Frontal cortex (tissue), 4 donors: ENCODE measurements at places on chromosomes 11 and 22. TPM values are rescaled to one million over a fixed set of nuclear protein-coding genes. Genes with fewer than 3 reads are reported as not detected.
A peak's percentile ranks its signal among the peaks of the same experiment; 100 is the strongest.

The OR5P2 gene
- total RNA-seq = not detected

The CD151 gene
- 34.6 TPM for total RNA-seq

The CARD16 gene
- not detected for total RNA-seq

The BARX2 gene
- total RNA-seq = not detected

The MYO18B gene
- not detected for total RNA-seq

The ZNRD2 gene
- 15.9 TPM for total RNA-seq

The E2F8 gene
- total RNA-seq = 0.41 TPM

GRCh38 chr11:128765571-128766549 lies 72.0 kb downstream of the FLI1 start:
- no peak for DNase-seq

DNA sequence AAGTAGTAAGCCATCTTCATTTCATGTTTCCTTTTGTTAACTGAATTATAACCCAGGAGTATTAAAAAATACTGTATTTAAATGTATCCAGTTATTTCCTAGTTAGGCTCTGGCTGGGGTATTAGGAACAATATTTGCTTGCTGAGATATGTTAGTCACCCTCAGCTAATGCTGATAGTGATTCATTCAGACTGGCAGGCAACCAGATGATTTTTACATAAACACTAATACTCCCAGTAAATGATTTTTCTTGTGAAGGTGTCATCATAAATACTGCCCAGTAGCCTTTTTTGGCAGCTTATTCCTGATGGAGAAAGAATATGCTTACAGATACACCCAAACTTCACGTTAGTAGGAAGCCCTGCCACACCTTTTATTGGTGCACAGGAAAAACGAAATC lies 8.1 kb downstream of the YWHAH start:
- no peak for DNase-seq

DNA sequence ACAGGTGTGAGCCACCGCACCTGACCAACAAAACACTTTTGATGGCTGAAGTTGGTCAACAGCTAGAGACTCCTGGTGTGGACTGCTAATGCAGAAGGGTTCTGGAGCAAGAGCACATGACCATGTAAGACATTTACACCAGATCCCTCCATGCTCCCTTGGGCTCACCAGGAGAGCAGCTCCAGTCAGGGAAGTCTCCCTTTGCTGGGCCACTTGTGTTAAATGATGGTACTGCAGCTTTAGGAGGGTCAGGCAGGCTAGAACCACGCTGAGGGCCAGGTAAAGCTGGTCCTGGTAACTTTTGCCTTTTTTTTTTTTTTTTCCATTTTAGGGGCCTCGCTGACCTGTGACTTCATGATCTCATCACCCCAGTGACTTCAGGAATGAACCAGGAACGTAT lies 146.4 kb downstream of the FBXO7 start:
- DNase-seq = no peak

GRCh38 chr11:340539-341512 lies 20.2 kb upstream of the IFITM3 start:
- no peak for DNase-seq

- DNase-seq = peak; percentile 61
These were observed at the start of gene NTM for GRCh38 chr11:131370090-131370751. NTM (plus strand) TSS chr11:131370615.

- no peak for DNase-seq
These were observed 335 bp upstream of the SEZ6L start for GRCh38 chr22:26168939-26169314.

- no peak for DNase-seq
These were observed 1.0 kb downstream of the SFI1 start for GRCh38 chr22:31497148-31497938.

DNA sequence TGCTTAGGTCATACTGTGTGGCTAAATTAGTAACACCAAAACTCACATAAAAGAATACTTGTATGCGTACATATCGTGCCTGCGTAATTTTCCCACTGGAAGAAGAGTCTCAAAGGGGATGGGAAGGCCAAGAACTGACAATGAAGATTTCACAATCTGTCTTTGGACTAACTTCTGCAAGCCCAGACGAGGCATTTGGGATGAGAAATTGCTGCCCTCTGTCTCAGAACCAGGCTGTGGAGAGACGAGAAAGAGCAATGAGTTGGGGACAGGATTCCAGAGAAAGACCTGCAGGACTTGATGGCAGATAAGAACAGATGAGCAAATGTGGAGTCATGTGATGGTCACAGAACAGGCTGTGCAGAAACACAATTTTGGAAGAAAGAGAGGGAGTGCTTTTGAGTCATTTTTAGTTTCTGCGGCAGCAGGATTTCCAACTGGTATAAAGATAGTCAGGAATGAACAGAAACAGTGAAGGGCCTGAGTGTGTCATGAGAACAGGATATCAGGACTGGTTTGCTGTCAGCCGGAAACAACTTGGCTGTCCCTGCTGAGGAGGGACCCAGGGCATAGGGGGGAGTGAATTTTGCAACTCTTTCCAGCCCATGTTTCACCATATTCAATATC lies 82.7 kb upstream of the CTSC start:
- no peak for DNase-seq

DNA sequence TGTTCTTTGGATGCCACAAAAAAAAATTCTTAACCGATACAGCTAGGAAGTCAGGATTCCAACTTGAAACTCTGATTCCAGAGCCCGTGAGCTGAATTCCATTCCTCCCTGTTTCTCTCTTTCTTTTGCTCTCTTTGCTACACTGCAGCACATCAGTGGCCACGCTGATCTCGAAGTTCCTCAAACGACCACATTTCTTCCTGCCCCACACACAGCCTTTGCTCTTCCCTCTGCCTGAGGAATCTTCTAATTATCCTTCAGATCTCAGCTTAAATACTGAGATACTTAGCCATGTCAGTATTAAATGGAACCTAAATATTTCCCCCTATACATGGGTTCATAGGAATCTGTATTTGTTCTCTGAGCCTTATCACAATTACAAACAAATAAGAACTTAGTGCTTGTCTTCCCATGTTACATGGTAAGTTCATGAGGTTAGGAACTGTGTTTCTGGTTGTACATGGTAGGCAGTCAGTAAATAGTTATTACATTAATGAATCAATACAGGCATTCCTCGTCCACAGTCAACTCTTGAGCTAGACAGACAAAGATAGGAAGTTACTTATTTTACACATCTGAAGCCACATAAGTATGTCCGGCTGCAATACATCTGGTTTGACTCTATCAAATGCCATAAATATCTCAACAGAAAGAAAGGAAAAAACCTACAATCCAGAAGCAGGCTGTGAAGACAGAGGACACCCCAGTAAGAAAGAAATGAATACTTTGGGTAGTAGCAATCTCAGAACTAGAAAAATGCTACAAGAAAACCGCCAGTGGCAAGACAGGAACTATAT lies 86.6 kb downstream of the MAML2 start:
- DNase-seq = no peak

GRCh38 chr11:60447846-60448245 lies 7.8 kb upstream of the MS4A1 start:
- no peak for DNase-seq

GRCh38 chr11:30314625-30315024 lies 8.3 kb upstream of the ARL14EP start:
- DNase-seq = no peak

DNA sequence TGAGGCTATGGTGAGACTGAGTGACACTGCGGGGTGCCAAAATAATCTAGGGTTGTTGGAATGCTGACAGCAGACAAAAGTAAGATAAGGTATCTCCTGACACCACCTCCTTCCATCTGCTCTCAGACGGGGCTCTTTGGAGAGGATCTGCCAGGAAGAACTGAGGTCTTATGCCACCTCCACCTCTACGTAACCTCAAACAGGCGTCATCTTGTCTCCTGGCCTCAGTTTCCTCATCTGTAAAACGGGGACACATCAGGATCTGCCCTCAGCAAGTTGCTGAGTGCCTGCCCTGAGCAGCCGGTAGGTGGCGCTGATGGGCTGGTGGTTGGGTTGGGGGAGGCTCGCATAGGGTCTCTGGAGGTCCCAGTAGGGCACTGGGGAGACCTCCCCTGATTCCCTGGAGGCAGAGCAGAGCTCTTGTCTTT lies 1.7 kb upstream of the MYEOV start:
- no peak for DNase-seq

DNA sequence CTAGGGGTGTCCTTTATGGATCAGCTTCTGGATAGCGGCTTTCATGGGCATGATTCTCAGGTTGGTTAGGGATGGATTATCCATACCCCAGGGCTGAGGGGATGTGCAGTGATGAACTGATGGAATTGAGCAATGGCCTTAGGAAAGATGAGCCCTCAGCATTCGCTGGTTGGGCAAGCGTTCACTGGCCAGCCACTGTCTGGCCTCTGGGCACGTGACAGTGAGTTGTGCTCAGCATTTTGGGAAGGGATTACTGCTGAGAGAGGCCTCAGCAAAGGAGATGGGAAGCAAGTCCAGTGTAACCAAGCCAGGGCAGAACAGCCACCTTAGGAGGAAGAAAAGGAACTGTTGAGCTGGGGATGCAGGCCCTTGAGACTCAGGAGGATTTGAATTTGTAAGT lies 17.4 kb downstream of the UBASH3B start:
- no peak for DNase-seq

DNA sequence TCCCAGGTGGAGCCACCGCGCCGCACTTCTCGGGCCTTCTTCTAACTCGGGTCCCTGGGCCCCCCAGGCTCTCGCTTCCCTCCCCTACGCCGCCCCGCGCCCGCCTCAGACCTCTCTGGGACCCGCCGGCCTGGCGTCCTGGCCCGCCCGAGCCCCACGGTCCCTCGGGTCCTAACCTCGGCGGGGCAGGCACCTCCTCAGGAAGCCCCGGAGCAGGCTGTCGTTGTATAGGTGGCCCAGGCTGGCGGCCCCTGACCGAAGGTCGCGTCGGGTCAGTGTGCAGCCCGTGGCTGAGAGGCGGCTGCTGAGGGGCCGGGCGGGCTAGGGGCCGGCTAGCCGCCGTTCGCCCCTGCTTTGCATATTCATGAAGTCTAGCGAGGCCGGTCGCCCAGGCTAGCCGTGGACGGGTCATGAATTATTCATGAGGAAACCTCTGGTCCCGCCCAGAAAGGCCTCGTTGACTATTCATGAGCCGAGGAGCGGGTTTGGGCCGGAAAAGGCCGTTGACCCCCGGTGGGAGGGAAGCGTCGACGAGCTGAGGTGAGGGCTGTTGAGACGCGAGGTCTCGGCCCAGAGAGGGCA lies at the start of gene HORMAD2:
TSS of gene HORMAD2 (plus strand) at position 513 of the 582 bp plus-strand sequence. CDS start 13,489 bp downstream, outside the sequence.
- DNase-seq = no peak

DNA sequence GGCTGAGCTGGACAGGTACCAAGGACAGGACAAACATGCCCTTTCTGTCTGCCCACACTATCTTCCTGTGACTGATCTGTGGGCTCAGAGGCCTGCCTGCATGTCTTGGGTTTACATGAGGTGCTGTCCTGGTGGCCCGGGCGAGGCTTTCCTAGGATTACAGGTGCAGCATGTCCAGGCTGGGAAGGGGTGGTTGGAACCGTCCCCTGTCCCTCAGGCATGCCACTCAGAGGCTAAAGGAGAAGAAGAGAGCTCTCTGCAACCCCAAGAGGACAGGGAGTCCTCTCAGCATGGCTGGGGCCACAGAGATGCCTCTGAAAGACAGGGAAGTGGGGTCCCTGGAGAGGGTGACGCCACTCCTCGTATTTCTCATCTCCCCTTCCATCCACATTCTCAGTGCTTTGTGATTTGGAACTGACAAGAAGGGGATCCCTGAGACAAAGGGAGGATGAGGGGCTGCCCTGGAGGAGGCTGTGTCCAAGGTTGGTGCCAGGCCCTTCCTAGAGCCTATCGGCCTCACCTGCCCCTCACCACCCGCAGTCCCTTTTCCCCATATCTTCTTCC lies 64.6 kb upstream of the LMO1 start:
- no peak for DNase-seq

GRCh38 chr22:31083923-31084810 lies 3.0 kb downstream of the SMTN start:
- peak; percentile 37 for DNase-seq

DNA sequence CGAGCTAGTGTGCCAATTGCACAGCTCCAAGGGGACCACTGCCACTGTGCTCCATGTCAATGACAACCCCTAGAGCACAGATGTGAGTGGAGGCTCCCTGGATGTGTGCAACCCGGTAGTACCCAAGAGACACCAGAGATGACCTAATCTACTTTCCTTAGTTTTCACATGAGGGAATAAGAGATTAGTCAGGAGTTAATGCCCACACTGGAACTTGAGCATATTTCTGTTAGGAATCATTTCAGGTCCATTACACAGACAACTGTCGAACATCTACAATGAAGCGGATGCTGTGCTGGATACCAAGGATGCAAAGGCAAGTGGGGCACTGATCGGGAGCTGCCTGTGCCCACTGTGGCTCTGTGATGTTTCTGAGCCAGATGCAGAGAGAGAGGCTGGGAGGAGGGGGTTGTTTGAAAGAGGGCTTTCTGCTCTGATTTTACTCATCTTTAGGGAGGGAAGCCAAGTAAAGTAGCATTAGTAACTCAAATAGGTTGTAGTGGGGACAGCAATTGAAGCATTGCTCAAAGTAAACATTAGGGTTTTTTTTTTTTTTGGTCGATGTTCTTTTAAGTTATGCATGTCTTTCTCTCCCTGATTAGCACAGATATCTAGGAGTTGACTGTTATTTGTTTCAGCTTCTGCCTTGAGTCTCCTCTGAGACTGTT lies 82.5 kb upstream of the SORL1-AS1 start:
- no peak for DNase-seq

DNA sequence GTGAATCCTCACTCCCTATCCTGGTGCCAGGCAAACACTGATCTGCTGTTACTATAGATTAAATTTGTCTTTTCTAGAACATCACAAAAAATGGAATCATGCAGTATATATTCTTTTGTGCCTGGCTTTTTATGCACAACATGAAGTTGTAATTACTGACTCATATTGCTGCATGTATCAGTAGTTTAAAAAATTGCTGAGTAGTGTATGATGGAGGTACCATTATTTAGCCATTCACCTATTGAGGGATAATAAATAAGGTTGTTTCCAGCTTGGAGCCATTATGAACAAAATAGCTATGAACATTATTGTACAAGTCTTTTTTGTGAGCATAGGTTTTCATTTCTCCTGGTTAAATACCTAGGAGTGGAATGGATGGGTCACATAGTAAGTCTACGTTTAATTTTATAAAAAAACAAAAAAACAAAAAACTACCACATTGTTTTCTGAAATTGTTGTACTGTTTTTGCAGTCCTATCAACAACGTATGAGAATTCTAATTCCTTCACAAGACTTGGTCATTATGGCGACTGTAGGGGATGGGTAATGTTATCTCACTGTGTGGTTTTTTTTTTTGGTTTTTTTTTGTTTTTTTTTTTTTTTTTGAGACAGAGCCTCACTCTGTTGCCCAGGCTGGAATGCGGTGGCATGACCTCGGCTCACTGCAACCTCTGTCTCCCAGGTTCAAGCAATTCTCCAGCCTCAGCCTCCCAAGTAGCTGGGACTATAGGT lies 111.6 kb downstream of the USP35 start:
- DNase-seq = no peak
